K562 (cell line): ENCODE measurements at places on chromosomes 1 and 21.
A peak's percentile ranks its signal among the peaks of the same experiment; 100 is the strongest.

- peak overlapping the region; percentile 24; the same call in 2 of the 3 replicates for H3K27ac ChIP-seq
- H3K4me1 ChIP-seq, result peaks cover 7% of the 10 kb centered on the region
- peaks cover 15% of the 10 kb centered on the region; the same call in 1 of the 3 replicates for H3K36me3 ChIP-seq
- H3K27me3 ChIP-seq, result no peaks in the 10 kb centered on the region
- DNase-seq, result peak; percentile 72
These were observed 5.8 kb downstream of the CDC42BPA start for GRCh38 chr1:227312361-227313025.

GRCh38 chr1:199858171-199858570 lies 169.3 kb upstream of the NR5A2 start:
- DNase-seq, result no peak
- H3K27me3 ChIP-seq, result no peaks in the 10 kb centered on the region
- H3K4me1 ChIP-seq, result no peaks in the 10 kb centered on the region
- H3K36me3 ChIP-seq, result no peaks in the 10 kb centered on the region
- no peak overlapping the region for H3K4me3 ChIP-seq
- no peak overlapping the region for H3K27ac ChIP-seq

DNA sequence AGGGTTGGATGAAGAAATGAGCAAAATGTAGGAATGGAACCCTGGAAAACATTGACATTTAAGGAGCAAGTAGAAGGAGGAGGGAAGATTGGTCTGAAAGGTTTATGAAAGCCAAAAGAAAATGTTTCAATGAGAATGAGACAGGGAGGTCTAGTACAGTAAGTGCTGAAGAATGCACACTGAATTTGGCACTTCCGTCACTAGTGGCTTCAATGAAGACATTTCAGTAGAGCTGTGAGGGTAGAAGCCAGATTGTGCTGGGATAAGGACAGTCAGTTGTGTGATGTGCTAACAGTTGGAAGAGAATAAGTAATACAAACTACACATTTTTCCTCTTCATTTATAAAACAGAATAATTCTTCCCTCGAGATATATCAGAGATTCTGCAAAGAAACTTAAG lies 17.1 kb downstream of the THEM4 start:
- DNase-seq, result no peak
- H3K4me3 ChIP-seq, result no peak overlapping the region
- H3K36me3 ChIP-seq, result peaks cover 82% of the 10 kb centered on the region
- H3K27me3 ChIP-seq, result no peaks in the 10 kb centered on the region
- no peaks in the 10 kb centered on the region for H3K4me1 ChIP-seq

DNA sequence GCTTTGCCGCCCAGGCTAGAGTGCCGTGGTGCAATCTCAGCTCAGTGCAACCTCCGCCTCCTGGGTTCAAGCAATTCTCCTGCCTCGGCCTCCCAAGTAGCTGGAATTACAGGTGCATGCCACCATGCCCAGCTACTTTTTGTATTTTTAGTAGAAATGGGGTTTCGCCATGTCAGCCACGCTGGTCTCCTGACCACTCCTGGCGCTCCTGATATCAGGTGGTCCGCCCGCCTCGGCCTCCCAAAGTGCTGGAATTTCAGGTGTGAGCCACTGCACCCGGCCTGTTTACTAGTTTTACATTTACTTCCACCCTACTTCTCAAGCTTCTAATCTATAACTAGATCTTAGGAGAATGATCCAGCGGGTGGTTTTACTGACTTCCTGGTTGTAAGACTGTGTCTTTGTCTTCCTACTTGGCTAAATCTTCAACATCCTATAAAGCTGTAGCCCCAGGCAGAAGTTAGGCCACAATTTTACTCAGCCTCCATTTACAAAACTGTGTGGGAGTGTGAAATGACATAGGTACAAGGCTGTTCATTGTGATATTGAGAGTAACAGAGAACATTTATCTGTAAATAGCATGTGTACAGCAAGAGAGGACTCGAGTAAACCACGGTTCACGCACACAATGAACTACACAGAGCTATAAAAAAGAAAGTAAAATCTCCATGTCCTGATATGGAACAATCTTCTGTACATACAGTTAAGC lies 9.6 kb upstream of the POU2F1 start:
- no peaks in the 10 kb centered on the region for H3K27me3 ChIP-seq
- no peak overlapping the region for H3K27ac ChIP-seq
- no peak for DNase-seq
- H3K36me3 ChIP-seq, result no peaks in the 10 kb centered on the region

GRCh38 chr1:98196012-98196411 lies 275.2 kb upstream of the DPYD start:
- no peaks in the 10 kb centered on the region for H3K27me3 ChIP-seq
- no peak for DNase-seq
- H3K36me3 ChIP-seq, result no peaks in the 10 kb centered on the region
- H3K4me1 ChIP-seq, result no peaks in the 10 kb centered on the region
- no peak overlapping the region for H3K27ac ChIP-seq
- H3K4me3 ChIP-seq, result no peak overlapping the region
